Stimulated activated naive CD8-positive, alpha-beta T cell treated with anti-CD3 and anti-CD28 coated beads, Interleukin-15, amount 100 ng/mL, for 72 hours (primary cell): ENCODE measurements at places on chromosomes 6 and 20.

DNA sequence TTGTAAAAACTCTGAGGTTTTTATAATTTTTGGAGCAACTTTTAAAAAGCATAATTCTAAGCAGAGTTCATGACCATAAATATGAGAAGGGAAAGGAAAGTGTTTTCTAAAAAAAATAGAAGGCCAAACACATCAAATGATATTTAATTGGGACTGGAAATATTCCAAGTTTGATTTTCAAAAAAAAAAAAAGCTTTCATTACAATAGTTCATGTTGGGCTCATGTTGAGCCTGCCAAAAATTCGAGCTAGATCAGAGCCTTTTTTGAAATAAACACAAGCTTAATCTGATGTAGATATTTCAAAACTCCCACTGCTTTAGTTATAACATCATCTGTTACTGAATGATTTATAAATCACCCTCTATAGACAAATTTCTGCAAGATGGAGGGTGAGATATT, 163.4 kb upstream of the DEFB112 start:
- no peak for DNase-seq

DNA sequence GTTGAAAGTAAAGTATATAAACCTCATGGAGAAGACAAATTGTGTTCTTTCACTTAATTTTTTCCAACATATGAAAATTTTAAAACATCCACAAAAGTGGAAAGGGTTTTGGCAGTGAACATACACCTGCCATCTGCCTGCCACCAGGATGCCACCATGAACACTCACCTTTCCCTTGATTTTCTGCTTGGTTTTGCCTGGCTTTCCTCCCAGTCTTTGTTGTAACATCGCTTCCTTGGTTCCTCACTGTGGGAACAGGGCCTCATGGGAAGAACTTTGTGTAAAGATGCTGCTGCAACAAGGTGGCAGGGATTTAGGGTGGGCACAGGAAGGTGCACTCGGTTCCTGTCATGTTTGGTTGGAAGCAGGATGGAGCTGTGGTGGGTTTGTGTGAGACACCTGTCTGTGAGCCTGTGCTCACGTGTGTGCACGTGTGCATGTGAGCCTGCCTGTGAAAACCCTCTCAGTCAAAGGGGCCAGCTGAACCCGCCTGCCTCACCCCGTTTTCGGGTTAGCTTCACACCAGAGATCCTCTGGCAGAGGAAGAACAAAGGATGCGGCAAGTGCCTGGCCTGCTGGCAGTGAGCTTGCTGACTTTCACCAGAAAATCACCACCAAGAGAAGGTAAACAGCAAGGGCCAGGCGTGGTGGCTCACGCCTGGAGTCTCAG, 11.0 kb upstream of the RBM38 start:
- no peak for DNase-seq

DNA sequence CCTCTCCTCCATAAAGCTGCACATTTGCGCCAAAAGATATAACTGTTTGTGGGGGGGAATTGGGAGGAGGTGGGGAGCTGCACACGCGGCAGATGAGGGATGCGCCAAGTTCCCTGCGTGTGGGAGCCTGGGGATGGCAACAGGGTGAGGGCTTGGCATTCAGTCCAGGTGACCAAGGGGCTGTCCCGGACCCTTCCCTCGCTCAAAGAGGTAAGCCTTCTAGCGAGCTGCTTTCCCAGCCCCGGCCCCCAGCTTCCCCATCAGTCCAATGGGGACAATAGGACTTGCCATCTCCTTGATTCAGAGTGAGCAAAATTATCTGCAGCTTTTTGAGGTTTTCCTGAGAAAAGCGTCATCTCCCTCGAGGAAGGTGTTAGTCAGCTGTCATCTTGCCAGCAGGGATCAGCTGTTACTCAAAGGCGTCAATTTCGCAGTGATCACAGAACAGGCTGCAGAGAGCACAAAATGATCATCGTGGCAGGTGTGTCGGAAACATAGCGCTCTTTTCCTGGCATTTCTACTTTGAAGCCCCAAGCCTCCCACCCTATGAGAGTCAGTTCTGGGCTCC, 21.3 kb downstream of the ZNF831 start:
- no peak for DNase-seq

DNA sequence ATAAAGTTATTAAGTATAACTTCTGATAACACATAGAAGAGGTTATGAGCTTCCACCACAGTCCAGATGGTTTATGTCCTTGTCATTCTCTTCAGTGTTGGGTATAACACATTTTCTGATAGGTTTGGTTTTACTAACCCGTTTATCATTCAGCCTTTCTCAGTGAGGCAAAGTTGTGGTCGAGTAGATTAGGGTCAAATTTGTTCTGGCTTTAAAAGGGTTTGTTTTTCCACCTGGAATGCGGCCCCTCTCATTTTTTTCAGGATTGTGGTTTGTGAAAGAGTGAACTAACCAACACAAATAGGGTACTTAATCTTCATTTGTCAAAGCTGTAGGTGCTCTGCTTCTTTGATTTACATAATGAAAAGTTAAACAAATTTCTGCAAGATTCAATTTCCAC, 204.2 kb upstream of the ASCC3 start:
- DNase-seq: no peak

DNA sequence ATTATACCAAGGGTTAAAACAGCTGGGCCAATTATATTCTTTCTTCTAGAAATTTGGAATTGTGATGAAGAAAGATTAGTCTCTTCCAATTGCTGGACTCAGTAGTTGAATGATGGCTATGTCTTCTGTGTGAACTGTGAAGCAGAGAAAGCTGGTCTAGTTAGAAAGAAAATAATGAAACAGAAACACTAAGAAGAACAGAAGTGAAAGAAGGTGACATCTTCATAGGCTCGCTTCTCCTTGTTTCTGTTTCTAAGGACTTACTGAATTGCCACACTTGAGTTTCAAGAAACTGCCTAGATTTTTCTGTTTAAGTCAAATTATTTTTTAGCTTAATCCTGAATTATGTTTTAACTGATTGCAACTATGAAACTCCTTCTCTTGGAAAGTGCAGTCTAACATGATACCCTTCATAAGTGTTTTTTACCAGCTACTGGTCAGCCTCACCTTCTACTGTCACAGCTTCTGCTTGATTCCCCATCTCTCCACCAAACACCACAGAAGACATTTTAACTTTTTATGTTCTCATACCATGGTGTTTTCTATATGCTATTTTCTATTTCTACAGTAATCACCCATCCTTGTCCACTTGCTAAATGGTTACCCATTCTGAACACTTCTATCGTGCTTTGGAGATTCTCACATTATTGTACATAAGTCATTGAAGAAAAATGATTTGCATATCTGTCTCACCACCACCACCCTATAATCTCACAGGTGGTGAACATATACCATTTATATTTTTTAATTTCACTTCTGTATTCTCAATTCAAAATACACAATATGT, 268.8 kb downstream of the GRIK2 start:
- no peak for DNase-seq

GRCh38 chr20:19260412-19261090, 48.1 kb downstream of the SLC24A3 start:
- DNase-seq: no peak

- no peak for DNase-seq
These were observed 11.8 kb upstream of the CAP2 start for GRCh38 chr6:17381424-17382147.

DNA sequence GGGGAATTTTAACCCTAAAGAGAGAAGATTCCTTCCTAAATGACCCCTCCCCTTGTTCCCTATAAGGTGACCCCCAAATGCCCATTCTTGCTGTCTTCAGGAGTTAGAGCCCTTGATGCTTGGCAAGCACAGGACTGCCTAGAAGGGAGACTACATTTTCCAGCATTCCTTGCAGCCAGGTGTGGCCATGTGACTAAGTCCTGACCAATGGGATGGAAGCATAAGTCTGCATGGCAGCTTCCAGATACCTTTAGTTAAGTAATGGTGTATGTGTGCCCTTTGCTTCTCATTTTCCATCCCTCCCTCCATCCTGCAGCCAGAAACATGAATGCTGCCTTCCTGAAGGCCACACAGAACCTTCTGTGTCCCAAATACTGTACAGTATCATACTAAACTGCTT, 5.5 kb downstream of the BFSP1 start:
- no peak for DNase-seq

DNA sequence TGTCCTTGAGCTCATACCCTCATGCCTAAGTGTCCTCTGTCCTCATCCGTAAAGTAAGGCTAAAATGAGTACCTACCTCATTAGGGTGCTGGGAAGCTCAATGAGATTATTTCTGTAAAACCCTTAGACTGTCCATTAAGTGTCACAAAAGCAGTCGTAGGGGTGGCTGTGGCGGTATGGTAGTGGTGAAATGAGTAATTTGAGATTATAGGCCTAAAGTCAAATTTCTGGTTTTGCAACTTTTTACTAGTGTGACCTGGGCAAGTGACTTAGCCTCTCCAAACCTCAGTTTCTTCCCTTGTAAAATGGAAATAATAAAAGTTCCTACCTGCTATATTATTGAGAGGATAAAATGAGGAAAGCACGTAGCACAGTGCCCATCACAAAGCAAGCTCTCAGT, 148.2 kb upstream of the AKAP12 start:
- DNase-seq: no peak

DNA sequence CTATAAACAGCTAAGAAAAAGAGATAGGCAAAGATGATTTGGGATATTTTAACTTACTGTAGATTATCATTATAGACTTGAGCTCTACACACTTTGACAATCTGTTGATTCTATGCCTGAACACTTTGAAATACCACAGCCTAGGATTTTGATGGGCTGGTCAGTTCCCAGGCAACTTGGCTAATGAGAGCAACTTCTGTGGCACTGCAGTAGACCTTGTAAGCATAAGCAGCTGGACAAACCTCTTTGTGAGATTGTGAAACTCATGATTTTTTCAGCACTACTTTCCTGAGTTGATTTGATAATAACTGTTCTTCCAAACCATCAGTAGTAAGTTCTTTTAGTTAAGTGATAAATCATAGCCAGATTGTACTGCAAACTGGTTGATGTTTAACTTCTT, 27.1 kb upstream of the ELOVL5 start:
- no peak for DNase-seq

DNA sequence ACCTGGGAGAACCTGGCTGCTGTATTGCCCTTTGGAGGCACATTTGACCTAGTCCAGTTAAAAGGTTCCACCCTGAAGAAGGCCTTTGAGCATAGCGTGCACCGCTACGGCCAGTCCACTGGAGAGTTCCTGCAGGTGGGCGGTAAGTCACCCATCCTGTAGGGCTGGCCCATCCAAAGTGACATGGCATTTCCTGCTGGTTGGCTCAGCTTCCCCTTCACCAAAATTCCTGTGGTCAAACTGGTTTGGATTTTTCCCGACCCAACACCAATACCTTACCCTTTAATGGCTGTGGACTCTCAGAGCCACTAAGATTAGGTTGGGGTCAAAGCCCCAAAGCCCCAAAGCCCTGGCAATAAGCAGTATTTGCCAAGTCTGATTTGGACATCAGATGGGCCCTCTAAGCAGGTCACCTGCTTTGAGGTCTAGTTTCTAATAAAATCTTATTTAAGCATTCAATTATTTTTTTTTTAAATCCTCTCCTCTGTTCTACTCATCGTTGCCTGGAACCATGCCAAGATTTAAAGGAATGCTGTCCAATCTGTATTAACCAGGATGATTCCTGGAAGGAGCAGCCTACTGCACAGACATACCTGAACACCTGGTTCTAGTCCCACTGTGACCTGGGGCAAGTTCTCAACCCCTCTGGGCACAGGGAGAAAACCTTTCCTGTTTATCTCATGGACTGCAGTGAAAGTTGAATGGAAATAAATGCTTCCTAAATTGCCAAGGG, 40.8 kb downstream of the NT5E start:
- DNase-seq: no peak
